ENCODE measurements at places on chromosomes 1 and 21.

DNA sequence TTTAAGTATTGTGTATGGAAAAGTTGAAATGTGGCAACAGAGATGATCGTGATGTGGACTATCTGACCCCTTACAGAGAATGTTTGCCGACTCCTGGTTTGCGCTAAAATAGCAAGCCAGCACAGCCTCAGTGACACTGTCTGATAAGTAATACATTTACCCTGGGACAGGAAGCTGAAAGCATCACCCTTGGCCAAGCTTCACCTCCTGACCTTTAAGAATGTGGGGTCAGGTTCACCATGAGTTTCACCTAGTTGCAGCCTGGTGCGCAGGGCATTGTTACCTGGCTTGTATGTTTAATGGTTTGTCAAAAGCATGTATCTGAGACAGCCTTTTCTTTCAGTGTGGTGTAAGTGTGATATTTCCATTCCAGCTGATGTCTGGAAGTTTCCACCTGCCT lies 29.2 kb downstream of the TRAF5 start:
- no peak overlapping the region for H3K27ac ChIP-seq
- no peak for DNase-seq
- no peak overlapping the region for H3K4me3 ChIP-seq
- no peaks in the 10 kb centered on the region for H3K4me1 ChIP-seq
- H3K27me3 ChIP-seq, result no peaks in the 10 kb centered on the region
- H3K36me3 ChIP-seq, result peaks cover 10% of the 10 kb centered on the region

DNA sequence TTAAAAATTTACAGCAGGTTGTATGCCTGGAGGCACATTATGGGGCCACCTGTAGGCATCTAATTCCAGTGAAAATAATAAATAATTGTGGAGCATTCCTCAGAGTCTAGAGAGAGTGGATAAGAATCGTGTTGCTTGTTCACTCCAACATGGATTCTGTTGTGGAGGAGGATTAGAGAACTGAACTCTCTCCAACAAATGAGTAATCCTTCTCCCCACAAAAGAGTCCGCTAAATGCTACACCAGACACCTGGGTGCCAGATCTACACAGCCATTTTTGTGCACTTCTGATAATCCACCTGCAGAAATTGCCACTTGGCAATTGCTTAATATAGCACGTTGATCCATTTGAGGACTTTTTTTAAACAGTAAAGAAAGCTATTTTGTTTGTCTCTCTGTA lies 113.7 kb upstream of the DPYD start:
- no peak overlapping the region for H3K27ac ChIP-seq
- no peaks in the 10 kb centered on the region for H3K4me1 ChIP-seq
- DNase-seq, result no peak
- H3K27me3 ChIP-seq, result no peaks in the 10 kb centered on the region
- H3K4me3 ChIP-seq, result no peak overlapping the region

- H3K4me3 ChIP-seq, result peak overlapping the region; percentile 93
- peak overlapping the region; percentile 88 for H3K27ac ChIP-seq
- no peaks in the 10 kb centered on the region for H3K4me1 ChIP-seq
- DNase-seq, result peak; percentile 63
These were observed 771 bp downstream of the RABGAP1L start for GRCh38 chr1:174160109-174160473.

DNA sequence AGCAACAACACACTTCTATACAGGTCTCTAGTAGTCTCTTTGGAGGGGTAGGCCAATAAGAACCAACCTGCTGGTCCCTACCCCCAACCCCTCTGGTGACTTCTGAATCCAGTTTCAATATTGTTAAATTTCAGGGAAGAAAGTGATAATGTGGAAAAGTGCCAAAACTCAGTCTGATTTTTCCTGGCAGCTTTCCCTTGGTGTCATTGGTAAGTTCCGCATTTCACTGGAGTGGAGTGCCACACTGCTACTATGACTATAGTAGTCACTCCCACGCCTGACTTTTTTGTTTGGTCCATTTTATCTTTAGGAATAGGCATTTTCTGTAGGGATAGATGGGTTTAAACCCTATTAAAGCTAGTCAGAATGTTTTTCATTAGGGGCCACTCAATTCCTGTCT lies 5.7 kb upstream of the ARID1A start:
- H3K4me3 ChIP-seq, result no peak overlapping the region
- H3K27me3 ChIP-seq, result no peaks in the 10 kb centered on the region
- H3K4me1 ChIP-seq, result peaks cover 11% of the 10 kb centered on the region

DNA sequence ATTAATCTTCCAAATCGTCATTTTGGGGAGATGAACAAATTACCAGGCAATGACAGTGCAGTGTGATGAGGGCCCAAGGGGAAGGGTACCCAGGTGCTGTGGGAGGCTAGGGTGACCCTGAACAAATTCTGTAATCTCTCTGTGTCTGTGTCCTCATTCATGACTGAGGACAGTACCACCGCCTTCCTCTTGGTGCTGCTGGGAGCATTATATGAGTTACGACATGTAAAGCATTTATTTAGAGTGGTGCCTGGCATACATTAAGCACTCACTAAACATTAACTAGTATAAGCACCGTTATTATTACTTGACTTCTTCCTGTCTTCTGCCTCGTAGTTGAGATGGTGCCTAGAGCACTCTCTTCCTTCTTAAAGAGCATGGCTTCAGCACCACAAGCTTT lies 468.2 kb upstream of the VAMP3 start:
- no peaks in the 10 kb centered on the region for H3K27me3 ChIP-seq
- DNase-seq, result no peak
- H3K36me3 ChIP-seq, result no peaks in the 10 kb centered on the region

DNA sequence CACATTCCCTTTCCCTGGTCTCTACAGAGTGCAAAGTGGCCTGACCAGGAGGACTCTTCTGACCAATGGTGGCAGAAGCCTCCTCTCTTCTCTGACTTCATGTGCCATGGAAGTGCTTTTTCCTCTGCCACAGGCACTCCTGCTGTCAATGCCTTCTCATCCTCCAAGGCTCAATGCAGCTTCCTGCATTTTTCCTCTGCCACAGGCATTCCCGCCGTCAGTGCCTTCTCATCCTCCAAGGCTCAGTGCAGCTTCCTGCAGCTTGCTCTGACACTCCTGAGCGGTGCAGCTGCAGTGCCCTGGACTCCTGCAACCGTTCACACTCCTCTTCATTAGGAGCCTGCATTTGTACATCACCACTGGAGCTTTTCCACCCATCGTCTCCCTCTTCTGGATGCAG lies 4.7 kb upstream of the ADARB1 start:
- H3K4me3 ChIP-seq, result no peak overlapping the region
- no peak for DNase-seq
- H3K27me3 ChIP-seq, result no peaks in the 10 kb centered on the region

GRCh38 chr21:41631564-41632461 lies 123.9 kb upstream of the TMPRSS2 start:
- no peak overlapping the region for H3K4me3 ChIP-seq
- no peaks in the 10 kb centered on the region for H3K36me3 ChIP-seq
- no peaks in the 10 kb centered on the region for H3K27me3 ChIP-seq
- no peak for DNase-seq

GRCh38 chr1:18343581-18343980 lies 137.1 kb upstream of the KLHDC7A start:
- no peak for DNase-seq
- no peaks in the 10 kb centered on the region for H3K27me3 ChIP-seq
- no peaks in the 10 kb centered on the region for H3K36me3 ChIP-seq

DNA sequence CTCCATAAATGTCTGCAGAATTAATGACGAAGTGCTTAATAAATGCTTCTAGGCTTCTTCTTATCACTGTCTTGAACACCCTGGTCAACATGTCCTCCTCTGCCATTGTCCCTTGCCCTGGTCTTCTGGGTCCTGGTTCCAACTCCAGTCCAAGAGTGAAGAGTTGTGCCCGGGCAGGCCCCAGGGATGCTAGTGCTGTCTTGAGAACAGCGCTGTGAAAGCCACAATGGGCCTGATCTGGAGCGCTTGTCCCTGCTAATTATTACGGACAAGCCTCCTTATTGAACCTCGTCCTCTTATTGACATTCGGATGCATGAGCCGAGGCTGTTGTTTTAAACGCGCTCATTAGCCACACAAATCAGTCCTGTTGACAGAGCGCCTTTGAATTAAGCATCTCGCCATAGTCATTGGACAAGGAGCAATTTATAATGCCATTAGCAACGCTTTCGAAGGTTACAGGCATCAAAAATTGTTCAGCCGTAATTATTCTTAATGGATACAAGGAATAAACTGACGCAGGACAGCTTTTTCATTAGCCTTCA lies 211.6 kb upstream of the POU3F1 start:
- no peak overlapping the region for H3K4me3 ChIP-seq
- H3K36me3 ChIP-seq, result no peaks in the 10 kb centered on the region
- no peaks in the 10 kb centered on the region for H3K27me3 ChIP-seq
- no peaks in the 10 kb centered on the region for H3K4me1 ChIP-seq
- H3K27ac ChIP-seq, result no peak overlapping the region

DNA sequence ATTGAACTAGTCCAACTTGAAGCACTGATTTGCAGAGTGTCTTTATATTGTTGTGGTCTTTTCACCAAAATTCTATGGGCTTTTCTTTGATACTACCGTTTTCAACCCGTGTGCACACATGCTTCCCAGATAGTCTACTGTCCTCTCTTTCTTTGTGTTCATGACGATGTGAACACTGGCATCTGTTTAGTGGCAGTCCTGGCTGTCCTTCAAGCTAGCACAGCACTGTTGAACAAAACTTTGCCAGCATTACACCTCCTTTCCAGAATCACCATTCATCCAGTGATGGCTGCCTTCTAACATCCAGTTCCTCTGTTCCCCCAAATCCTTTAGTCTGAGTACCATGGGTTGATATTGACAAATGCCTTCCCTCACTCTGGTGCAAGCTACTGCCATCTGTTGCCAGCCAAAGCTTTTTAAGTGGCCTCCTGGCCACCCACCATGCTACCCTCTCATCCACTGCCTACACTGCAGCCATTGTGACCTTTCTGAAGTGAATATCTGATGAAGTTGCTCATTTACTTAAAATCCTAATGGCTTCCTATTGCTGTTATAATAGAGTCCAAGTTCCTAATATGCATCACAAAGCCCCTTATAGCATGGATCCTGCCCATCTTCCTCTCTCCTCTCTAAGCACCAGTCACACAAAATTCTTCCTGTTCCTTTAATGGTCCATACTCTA lies 94.3 kb downstream of the NIBAN1 start:
- no peak for DNase-seq
- H3K27me3 ChIP-seq, result no peaks in the 10 kb centered on the region
- H3K4me3 ChIP-seq, result no peak overlapping the region
- no peak overlapping the region for H3K27ac ChIP-seq

DNA sequence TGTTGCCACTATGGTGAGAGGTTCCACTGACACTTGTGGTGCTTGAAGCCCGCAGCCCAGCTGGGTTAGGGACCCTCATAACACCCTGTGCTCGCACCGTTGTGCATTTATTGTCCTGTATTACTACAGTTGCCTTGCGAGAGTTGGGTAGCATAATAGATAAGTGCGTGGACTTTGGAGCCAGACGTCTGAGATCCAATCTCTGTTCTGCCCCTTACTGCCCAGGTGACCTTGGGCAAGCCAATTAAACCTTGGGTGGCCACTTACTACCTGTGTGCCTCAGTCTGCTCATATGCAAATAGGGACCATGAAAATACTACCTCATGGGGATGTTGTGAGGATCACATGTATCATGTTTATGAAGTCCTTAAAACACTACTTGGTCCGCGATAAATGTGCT lies 13.3 kb downstream of the C8B start:
- no peaks in the 10 kb centered on the region for H3K36me3 ChIP-seq
- H3K4me3 ChIP-seq, result no peak overlapping the region
- no peak overlapping the region for H3K27ac ChIP-seq
- H3K4me1 ChIP-seq, result peaks cover 2% of the 10 kb centered on the region
- DNase-seq, result no peak

DNA sequence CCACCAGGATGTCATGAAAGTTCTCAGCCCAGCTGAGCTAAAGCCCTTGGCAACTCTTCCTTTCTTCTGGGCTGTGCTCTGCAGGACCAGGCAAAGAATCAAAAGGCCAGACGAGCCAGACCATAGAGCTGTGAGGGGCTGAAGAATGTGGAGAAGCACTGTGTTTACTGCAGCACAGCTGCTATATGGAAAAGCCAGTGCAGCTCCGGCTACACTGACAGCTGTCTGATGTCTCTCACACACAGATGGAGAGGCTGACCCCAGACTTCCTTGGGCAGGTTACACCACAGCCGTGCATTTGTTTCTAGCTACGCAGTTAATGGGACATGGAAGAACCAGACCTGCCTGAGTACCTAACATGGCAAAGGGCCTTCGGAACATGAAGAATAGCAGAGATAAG lies 40.3 kb downstream of the CD247 start:
- no peak for DNase-seq
- no peaks in the 10 kb centered on the region for H3K36me3 ChIP-seq
- peaks cover 13% of the 10 kb centered on the region for H3K4me1 ChIP-seq
- no peaks in the 10 kb centered on the region for H3K27me3 ChIP-seq

DNA sequence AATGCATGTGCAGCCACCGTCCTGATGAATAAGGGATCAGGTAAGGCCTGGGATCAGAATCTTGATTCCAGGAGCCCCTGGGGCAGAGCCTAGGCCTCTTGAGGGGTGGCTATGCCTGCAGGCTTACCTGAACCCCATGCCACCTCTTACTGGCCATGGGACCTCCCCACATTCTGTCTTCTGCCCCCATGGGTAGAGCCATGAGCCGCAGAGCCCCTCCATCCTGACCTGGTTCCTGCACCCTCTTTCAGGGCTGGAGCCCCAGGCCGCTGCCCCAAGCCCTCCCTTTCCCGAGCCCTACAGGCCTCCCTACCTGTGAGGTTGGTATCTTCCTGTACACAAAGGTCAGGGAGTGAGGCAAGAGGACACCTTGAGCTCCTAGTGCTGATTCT lies 120.8 kb downstream of the DMRTB1 start:
- H3K27ac ChIP-seq, result no peak overlapping the region
- no peaks in the 10 kb centered on the region for H3K4me1 ChIP-seq
- no peak overlapping the region for H3K4me3 ChIP-seq
- H3K36me3 ChIP-seq, result no peaks in the 10 kb centered on the region
- H3K27me3 ChIP-seq, result no peaks in the 10 kb centered on the region
- DNase-seq, result no peak

- H3K27ac ChIP-seq, result no peak overlapping the region
- no peaks in the 10 kb centered on the region for H3K4me1 ChIP-seq
- DNase-seq, result no peak
- H3K4me3 ChIP-seq, result no peak overlapping the region
These were observed 17.1 kb upstream of the CDC42BPA start for GRCh38 chr1:227335242-227336020.
